EL (cell line): ENCODE measurements at places on chromosomes 13 and 19.

GRCh38 chr13:33272531-33273124, 12.9 kb downstream of the STARD13 start:
- DNase-seq = no peak

DNA sequence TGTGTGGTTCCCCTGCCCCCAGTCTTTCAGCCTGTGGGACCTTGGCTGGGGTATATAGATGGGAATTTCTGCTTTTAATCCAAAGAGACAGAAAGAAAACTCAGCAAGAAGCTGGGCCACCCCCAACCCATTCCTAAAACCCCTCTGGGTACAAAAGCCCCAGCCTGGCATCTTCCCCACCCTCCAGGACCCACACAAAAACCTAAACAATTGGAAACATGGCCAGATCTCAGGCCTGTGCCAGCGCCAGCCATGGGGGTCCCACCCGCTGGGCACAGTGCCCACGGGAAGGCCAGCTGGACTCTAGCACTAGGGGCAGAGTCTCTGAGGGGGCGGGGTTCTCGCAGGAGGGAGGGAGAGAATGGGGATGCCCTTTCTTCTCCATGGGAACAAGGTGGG, 8.6 kb downstream of the LYL1 start:
- DNase-seq = no peak

DNA sequence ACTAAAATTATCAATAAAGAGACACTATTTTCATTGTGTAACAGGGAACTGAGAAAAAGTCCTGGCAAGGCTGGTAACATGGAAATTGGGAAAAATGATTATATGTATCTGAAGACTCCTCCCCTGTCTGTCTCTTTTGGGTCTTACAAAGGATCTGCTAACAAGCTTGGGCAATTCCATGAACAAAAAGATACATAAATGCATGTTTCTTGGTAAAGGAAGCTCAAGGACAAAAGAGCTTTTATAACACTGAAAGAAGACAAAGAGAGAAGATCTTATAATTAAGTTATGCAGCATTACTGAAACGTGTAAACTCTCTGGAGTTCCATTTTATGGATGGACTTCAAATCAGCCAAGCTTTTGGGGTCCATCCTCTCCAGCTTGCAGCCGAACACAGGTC, 29.2 kb downstream of the EFNB2 start:
- no peak for DNase-seq

DNA sequence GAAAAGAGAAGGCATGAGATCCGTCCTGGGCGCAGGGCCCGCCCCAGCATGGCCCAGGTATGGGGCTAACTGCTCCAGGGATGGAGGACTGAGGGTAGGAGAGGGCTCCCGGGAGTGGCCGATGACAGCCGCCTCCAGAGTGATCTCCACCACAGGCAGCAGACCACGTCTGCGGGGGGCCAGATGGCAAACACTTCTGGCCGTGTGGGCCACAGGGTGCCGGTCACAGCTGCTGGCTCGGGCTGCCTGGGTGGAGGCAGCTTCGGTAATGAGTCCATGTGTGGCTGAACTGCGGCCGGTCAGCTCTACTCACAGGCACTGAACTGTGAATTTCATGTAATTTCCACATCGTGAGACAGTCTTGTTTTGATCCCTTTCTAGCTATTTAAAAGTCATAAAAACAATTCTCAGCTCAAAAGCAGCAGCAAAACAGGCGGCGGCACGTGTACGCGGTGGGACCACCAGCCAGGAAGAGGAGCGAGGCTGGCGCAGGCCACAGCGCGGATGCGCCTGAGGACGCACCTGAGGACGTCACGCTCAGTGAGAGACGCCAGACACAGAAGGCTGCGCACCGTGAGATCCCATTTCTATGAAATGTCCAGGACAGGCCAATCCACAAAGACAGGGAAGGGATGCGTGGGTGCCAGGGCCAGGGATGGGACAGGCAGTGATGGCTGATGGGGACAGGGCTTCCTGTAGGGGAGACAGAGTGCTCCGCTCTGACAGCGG, 4.0 kb downstream of the LSM7 start:
- no peak for DNase-seq

GRCh38 chr13:40306817-40307216, 359.6 kb downstream of the FOXO1 start:
- no peak for DNase-seq

DNA sequence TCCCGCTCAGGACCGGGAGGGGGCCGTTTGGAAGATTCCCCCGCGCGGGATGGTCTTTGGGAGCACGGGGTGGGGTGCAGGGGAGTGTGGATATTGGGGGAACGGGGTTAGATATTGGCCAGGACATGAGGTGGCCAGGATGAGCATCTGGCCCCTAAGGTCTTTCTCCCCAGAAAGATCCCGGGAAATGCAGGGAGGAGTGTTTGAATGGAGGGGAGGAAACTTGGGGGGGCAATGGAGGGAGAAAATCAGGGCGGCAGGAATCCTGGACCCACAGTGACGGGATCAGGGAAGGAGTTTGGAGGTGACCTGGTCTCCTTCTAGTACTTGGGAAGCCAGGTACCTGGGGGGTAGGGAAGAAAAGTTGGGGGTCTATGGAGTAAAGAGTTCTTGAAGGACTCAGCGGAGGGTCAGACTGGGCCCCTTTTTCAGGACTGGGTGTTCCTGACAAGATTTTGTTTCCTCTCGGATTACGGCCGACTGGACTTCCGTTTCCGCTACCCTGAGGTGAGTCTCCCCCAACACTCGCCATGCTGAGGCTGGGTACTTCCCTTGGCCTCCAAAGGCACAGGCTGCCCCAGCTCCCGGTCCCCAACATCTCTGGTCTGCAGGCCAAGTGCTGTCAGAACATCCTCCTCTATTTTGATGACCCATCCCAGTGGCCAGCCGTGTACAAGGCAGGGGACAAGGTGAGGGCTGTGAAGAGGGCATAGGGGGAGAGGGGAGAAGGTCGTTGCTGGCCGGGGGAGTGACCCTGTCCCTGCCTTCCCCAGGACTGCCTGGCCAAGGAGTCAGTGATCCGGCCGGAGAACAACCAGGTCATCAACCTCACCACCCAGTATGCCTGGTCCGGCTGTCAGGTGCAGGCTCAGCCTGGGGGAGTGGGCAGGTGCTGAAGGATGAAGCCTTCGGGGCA, 989 bp downstream of the TMEM145 start:
- no peak for DNase-seq

- peak; percentile 30 for DNase-seq
Observed at GRCh38 chr13:80250213-80250810, 90.6 kb downstream of the SPRY2 start.

- DNase-seq = no peak
Observed at GRCh38 chr19:15810335-15810734, 5.1 kb downstream of the OR10H1 start.

GRCh38 chr19:38792250-38793111, 3.5 kb downstream of the LGALS7B start:
- DNase-seq = no peak

- no peak for DNase-seq
Observed at GRCh38 chr13:44053208-44053607, 173.5 kb downstream of the LACC1 start.

GRCh38 chr13:112333756-112334543, 42.2 kb upstream of the SPACA7 start:
- no peak for DNase-seq

GRCh38 chr13:49694446-49694845, 3.2 kb upstream of the EBPL start:
- no peak for DNase-seq

DNA sequence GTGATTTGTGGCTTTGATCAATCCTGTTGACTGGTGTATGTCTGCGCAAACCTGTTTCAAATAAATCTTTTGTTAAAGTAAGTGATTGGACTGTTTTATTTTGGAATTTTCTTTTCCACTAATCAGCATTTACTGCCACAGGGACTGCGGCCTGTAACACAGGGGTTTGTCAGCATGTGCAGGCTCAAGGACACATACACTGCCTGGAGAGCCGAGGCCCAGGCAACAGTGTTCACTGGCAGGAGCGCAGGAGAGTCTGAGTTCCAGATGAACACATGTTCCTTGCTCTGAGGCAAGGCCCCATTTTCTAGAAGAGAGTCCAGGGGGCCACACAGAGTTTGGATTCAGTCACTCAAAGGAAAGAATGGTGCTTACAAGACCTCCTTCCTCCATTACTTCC, 26.0 kb downstream of the SHISA2 start:
- no peak for DNase-seq

- no peak for DNase-seq
Observed at GRCh38 chr13:44895264-44895952, 93.9 kb downstream of the NUFIP1 start.

- DNase-seq = no peak
Observed at GRCh38 chr13:40651866-40652587, 14.4 kb downstream of the FOXO1 start.

DNA sequence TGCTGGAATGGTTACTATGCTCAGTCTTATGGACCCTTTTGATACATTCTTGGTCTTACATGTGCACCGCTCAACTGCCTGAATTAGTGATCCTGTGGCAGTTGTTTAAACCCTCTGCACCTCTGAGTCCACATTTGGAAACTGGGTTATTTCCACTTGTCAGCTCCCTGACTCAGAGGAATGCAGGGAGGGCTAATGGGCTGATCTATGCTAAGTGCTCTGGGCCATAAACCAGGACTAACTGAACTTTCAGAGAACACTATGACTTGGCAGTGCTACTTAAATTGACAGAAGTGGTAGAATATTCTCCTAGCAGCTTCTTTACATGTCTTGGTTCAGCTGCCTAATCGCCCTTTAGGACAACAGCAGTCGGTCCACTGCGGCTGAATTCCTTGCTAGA, 26.8 kb upstream of the MED4 start:
- no peak for DNase-seq

- DNase-seq = peak; percentile 23
Observed at GRCh38 chr19:2113439-2114211, 16.9 kb downstream of the IZUMO4 start.

GRCh38 chr19:15142313-15142712, 35.1 kb downstream of the SYDE1 start:
- no peak for DNase-seq

DNA sequence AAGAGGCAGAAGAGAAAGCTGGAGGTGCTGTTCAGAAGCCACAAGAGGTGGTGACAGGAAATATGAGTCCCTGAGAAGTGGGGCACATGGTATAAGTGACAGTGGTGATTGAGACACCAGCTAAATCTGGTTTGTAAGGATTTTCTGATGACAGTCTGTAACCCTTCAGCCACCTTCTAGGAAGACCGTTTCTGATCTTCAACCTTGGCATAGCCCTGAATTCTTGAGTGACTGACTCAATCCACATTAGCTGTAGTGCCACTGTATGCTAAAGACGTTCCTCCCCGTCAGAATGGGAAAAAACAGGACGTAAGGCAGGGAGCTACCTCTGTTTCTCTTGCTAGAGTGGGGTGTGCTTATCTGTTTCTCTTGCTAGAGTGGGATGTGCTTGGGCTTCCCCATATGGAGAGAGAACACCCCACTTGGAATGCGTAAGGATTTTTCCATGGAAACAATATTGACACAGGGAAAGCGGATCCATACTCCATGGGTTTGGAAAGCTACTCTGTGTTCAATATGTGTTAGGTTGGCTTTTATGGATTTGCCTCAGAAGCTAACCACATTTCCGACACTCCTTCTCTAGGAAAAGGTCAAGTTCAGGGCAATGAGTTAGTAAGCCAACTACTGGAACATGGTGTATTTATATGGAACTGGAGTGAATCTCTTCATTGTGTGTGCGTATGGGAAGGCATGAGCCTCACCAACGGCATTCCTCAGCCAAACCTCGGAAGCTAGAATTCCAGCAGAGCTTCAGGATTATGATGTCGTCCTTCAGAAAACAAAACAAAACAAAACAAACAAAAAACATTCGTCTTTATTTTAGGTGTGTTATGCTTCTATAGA, 948.8 kb upstream of the SLC10A2 start:
- no peak for DNase-seq

GRCh38 chr19:39926170-39926760, 8.2 kb downstream of the FCGBP start:
- DNase-seq = no peak

DNA sequence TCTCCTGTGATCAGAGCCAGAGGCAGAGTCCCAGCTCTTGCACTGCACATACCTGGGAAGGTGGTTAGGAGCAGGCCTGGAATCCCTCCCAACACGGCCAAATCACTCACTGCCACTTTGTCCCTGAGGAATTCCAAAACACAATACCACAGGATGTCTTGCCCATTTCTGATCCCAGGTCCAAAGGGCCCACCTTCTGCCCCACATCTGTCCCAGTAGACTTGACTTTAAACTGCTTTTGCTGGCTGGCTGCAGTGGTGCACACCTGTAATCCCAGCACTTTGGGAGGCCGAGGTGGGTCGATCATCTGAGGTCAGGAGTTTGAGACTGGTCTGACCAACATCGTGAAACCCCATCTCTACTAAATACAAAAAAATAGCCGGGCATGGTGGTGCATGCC, 18.9 kb downstream of the ZNF536 start:
- no peak for DNase-seq

DNA sequence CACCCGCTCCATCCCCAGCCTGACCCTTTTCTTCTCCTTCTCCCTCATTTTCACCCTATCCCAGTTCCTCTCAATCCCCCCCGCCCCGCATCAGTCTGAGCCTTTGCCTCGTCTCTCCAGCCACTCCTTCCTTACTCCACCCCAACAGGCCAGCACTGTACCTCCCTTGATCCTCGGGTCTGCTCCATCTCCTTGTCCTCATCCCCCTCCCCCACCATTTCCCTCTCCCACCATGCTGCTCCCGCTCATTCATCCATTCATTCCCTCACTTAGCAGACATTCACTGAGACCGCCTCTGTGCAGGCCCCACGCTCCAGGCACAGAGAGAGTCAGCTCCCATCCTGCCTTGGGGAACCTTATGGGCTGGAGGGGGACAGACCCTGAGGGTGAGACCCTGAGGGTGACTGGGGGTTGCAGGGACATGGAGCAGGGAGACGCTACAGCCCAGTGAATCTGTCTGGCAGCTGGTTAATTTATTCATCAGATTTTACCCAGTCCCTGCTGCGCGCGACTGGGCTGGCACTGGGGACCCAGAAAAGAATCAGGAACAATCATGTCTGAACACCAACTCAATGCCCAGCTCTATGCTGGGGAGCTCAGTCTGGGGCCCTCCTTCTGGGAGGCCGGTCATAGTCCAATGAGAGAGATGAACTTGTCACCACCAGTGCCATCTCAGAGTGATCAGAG, 881 bp downstream of the ARHGAP33 start:
- no peak for DNase-seq

- DNase-seq = peak; percentile 90
Observed at GRCh38 chr13:51729866-51730553, 74.0 kb downstream of the DHRS12 start.
